EH (cell line): ENCODE measurements at places on chromosomes 1 and 21.

GRCh38 chr1:43329995-43330751, 7.4 kb upstream of the MPL start:
- peak; percentile 90 for DNase-seq

DNA sequence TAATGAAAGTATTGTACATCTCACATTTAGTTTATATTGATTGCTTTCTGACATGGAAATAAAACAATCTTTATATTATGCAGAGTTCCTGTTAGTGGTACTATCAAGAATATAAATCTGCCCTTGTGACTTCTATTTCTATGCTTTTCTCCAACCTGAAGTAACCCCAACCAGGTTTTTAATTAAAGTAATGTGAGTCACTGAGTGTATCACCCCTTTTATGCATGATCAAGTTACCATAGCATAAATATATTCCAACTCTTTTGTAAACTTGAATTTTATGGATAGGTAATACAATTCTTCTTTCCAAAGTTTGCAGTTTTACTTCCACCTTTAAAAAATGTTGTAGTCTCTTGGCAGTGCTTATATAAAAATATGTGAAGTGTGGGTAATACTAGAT, 532.3 kb downstream of the USP25 start:
- DNase-seq: no peak

DNA sequence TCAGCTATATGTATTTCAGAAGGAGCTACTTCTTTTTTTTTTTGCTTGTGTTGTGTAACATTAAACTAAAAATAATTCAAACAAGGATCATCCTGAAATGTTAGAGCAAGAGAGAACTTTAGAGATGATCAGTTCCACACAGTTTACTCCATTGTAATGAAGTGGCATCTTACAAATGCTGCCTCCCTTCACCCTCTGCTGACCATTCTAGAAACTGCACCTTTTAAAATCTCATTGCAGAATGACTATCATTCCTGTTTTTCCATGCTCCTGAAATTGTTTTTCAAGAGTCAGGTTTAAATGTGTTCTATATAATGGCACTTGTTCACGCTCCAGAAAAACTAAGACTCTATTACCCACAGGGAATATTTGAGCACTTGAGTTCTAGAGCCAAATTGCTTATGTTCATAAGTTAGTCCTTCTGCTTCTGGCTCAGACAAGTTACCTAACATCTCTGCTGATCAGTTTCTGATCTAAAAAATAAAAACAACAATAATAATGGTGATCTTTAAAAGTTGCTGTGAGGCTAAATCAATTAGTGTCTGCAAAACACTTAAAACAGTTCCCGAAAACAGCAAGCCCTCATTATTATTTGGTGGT, 21.5 kb upstream of the SLC44A5 start:
- peak; percentile 39 for DNase-seq

GRCh38 chr1:162822391-162823200, 32.1 kb downstream of the HSD17B7 start:
- peak; percentile 6 for DNase-seq

- DNase-seq: peak; percentile 79
Observed at GRCh38 chr1:224513787-224514209, 79.2 kb upstream of the WDR26 start.

DNA sequence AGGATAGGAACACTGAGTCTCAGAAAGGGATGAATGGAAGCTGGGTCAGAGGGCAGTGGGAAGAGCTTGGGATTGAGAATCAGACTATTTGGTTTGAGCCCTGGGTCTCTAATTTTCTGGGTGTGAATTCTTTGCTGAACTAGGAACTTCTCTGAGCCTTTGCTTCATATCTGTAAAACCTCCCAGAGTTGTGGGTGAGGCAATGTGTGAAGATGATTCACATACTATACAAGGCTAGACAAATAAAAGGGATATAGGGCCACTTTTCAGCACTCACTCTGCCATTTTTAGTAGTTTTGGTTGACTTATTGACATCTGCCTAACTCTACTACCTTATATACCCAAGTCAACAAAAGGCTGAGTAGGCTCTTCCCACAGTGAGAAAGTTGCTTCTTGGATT, 77.7 kb upstream of the JUN start:
- peak; percentile 38 for DNase-seq

GRCh38 chr1:170395149-170395548, 136.8 kb upstream of the GORAB start:
- DNase-seq: peak; percentile 23

DNA sequence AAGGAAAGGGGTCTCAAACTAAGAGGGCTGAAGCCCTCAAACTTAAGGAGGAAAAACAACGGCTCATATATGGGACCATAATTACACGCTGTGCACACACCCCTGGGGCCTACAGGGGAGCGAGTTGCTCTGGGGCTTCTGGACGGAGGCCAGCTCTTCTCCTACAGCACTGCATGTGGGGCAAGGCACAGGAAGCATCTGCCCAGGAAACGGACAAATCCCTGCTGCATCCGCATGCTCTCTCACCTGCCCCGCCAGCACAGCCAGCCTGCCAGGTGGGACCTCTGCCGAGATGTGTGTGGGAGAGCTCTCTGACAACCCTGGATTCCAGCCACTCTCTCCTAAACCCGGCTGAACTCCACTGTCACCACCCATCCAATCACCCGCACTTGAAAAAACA, 54.1 kb downstream of the MRPL37 start:
- DNase-seq: peak; percentile 25

DNA sequence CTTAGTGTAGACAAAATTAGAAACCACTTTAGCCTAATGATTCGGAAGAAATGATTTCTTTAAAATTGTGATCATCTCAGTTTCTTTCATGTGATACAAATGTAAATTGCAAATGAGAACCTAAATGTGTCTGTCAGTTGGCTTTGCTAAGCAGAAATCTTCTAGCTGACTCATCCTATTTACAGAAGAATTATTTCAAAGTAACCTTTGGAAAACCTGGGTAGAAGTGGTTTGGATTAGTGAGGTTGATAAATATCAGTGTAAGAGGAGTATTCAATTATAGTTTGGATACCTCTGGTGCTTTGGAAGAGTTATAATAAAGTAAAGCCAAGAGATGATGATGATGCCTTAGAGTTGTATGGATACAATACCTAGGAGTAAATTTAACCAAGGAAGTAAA, 37.4 kb downstream of the CC2D1B start:
- DNase-seq: no peak

- DNase-seq: no peak
Observed at GRCh38 chr1:2823921-2824610, 22.6 kb upstream of the TTC34 start.

DNA sequence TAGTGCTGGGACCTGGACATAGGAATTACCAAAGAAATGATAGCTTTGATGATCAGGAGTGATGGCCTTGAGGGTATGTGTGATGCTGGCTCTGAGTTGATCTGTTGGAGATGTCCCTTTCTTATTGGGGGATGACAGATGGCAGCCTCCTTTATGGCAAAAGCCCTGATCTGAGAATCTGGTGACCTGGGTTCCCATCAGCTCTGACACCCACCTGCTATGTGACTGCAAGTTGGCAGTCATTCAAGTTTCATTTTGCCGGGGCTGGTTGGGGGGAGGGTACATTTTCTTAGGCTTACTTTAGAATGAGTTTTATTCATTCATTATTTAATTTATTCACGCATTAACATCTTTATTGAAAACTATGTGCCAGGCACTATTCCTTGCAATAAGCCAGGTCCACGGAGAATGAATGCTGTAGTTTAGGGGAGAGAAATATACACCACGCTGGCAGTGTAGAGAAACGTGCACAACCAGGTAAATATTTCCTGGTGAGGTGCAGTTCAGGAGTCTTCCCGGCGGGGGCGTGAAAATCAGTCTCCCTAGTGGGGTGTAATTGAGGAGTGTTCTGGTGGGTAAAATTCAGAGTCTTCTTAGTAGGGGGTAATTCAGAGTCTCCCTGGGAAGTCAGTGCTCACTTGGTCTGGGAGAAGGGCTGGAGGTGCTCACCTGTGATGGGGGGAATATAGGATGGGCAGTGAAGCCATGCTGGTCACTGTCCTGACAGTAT, 401.3 kb downstream of the CAMTA1 start:
- no peak for DNase-seq

- DNase-seq: no peak
Observed at GRCh38 chr1:94306521-94306920, 69.1 kb upstream of the ARHGAP29 start.

- DNase-seq: no peak
Observed at GRCh38 chr1:151570819-151571218, 30.7 kb downstream of the TUFT1 start.

GRCh38 chr1:110198746-110199145, 11.4 kb upstream of the KCNC4 start:
- DNase-seq: no peak

- no peak for DNase-seq
Observed at GRCh38 chr1:21065851-21066250, 110.8 kb downstream of the EIF4G3 start.

DNA sequence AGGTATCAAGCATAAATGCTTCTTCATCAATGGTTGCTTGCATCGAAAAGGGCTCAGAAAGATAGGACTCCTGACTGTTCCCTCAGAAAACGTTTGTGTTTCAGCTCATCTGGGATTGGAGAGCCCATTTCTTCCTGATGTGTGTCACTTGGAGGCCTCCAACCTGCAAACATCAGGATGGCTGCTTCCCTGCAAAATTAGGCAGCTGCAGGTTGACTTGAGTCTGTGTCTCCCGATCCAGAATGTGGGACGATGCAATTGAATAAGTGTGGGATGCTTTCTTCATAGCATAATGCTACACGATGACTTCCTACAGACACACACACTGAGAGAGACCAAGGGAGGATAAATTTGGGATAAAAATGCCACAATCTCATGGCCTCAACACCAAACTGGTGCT, 42.2 kb downstream of the OLIG1 start:
- DNase-seq: no peak

DNA sequence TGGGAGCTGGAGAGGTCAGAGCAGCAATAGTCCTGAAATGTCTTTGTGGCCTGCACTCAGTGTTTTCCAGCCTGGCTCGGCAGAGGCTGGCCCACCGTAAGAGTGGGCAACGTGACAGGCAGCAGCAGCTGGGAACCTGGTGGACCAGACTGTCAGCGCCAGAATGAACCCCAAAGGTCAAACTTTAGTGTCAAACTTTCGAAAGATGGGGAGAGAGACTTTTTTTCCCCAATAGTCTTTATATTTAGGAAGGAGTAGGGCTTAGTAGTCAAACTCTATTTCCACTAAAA, 10.3 kb downstream of the BLACAT1 start:
- DNase-seq: no peak

- DNase-seq: no peak
Observed at GRCh38 chr1:70033266-70033873, 172.0 kb downstream of the LRRC40 start.

DNA sequence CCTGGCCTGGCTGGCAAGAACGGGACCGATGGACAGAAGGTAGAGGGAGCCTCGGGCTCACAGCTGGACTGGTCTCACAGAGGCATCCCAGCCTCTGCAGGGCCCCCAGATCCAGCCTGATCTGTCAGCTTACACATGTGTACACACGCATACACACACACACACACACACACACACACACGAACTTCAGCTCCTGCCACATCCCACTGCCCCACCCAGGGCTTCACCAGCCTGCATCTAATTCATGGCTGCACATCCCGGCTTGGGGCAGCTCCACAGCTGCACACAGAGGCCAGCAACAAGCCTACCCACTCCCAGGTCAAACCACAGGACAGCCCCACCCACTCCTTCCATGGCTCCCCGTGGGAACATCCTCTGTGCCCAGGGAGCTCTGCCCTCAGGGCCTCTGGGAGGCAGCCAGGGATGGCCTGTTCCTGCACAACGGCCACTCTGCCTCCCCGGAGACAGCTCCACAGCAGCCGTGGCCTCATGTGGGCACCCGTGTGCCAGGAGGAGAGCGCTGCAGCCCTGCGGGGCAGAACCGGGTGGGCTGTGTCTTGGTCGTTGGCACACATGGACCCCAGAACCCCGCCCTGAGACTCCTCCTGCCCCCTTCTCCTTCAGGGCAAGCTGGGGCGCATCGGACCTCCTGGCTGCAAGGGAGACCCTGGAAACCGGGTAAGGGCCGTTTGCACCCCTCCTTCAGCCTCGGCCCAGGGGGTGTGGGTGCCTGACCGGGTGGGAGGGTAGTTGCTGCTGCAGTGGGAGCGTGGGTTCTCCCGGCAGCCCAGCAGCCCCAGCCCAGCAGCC, 19.1 kb downstream of the COL6A2 start:
- peak; percentile 84 for DNase-seq

- DNase-seq: no peak
Observed at GRCh38 chr1:227325156-227325555, 6.9 kb upstream of the CDC42BPA start.

- peak; percentile 75 for DNase-seq
Observed at GRCh38 chr1:51768971-51769588, 109.4 kb downstream of the NRDC start.

DNA sequence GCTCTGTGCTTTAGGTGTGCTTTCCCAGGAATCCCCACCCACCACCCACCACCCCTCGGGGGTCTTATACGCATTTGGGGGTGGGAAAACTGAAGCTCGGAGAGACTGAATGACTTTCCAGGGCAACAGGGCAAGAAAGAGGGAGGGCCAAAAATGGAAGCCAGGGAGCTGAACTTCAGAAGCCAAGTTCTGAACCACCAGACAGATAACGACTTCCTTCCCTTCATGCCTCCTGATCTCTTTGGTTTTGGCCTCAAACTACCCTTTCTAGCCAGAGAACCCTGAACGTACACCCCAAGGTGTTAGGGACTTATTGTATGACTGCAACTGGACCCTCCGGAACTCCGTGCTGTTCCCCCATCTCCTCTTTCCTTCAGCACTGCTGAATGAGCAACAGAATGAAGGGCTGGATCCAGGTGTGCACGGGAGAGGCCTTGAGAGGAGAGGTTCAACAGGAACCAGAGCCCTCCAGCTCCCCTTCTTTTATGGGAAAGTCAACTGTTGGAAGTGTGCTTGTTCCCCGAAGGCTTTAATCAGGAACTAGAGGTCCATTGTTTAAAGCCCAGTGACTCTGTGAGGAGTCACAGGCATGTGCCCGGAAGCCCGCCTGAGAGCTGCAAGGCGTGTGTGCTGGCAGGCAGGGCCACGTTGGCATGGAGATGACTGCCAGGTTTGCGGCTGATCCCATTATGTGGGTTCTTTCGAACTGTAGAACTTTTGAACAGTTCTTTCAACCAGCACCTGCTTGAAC, 3.1 kb downstream of the BACE2 start:
- no peak for DNase-seq

DNA sequence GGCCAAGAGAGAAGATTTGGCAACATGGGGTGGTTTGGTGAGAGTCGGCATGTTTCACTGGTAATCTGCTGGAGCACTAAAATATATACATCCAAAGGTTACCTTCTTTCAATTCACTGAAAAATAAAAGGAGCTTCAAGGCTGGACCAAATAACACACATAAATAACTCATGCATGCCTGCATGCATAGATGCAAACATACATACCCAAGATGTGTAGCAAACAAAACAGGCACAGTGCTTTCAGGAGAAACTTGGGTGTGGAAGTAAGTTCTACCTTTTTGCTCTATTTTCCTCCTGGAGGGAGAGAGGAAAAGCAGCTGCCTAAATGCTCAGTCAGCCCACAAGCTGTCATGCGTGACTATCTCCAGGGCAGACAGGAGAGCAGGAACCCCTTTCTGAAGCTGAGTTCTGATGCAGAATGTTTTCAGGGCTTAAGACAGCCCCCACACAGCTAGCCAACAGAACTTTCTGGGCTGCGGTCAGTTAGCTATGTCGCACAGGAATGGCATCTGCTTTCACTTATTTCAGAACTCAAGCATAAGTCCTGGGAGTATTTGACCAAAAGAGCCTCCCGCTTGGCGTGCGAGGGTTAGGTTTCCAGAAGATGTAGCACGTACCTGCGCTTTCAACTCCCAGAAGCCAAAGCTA, 166.2 kb downstream of the TOMM20 start:
- DNase-seq: peak; percentile 100
